ENCODE measurements at places on chromosomes 1 and 21. TPM values are rescaled to one million over a fixed set of nuclear protein-coding genes. Genes with fewer than 3 reads are reported as not detected.

Gene CYP2J2
- 0.82 TPM for total RNA-seq

Gene SESN2
- total RNA-seq: 4.5 TPM

Gene ENSA
- total RNA-seq: 112 TPM

Gene HRNR
- not detected for total RNA-seq

Gene FCGR1A
- total RNA-seq: 3.3 TPM
